ENCODE measurements at places on chromosomes 16 and 17.

GRCh38 chr16:57695680-57696069 is 1.1 kb downstream of the DRC7 start:
- no peak for DNase-seq

DNA sequence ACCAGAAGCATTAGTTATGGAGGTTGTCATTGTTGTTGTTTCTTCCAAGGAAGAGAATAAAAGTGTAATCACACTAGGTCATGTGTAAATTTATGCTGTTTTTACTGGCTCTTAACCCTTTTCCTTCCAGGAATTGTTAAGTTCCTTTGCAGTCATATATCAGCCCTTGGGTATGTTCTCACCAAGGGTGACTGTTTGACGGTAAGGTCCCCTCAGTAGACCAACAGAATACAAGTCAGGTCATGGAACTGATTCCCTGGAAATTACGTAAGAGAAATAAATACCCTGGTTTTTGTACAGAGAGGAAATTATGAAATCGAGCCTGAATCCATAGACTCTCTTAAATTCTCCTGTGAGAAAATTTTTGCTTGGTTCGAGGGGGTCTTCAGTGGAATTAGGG is 11.2 kb upstream of the KCNJ2 start:
- DNase-seq, result peak; percentile 24

DNA sequence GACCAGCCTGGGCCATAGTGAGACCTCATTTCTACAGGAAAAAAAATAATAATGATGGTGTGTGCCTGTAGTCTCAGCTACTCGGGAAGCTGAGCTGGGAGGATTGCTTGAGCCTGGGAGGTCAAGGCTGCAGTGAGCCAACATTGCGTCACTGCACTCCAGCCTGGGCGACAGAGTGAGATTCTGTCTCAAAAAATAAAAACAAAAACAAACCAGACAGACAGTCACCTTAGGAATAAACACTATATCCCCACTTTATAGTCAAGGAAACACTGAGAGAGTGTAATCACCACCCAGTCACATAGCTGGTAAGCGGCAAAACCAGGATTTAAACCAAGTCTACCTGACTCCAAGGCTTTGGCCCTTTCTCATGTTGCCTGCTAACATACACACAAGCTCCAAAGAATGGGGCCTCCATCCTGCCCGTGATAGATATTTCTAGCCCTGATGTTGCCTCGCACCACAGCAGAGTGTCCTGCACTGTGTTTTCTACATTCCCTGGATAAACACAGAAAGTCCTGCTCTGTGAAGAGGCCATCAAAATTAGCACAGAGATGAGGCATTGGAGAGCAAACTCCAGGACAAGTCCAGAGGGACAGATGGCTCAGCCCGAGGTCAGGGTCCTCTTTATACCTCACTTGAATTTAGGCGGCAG is 66.1 kb upstream of the SMURF2 start:
- no peak for DNase-seq

DNA sequence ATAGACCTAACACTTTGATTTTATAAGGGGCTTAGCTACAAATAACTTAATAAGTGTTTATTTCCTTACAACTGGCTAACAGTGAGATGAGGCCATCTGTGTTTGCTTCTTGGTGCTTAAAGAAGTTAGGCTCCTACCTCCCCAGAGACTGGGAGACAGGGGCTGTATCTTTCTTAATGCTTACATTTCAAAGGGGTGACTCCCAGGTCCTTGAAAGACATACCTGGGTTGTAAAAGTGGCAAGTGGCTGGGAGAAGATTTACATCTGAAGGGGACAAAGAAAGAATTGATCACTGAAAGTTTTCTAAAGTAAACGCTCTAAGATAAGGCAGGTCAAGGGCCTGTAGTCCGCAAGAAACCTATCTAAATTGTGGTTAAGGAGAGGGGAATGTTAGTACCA is 196.8 kb downstream of the CNTNAP4 start:
- no peak for DNase-seq

GRCh38 chr16:86509759-86510464 is 415 bp upstream of the FOXF1 start:
- peak; percentile 92 for DNase-seq

DNA sequence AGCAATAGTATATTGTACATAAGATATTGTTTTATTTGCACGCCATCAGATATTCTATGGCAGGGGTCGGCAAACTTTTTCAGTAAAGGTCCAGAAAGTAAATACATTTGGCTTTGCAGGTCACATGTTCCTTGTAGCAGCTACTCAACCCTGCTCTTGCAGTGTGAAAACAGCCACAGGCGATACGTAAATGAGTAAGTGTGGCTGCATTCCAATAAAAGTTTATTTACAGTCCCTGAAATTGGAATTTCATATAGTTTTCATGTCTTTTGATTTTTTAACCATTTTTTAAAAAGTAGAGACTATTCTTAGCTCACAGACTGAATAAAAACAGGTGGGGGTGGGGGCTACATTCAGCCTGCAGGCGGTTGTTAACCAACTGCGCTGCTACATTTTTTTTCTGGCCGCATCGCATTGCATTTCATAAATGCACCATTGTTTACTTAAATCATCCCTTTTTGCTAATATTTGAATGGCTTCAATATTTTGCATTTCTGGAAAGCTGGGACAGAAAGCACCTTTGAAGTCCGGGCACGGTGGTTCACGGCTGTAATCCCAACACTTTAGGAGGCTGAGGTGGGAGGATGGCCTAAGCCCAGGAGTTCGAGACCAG is 50.5 kb upstream of the HAPSTR1 start:
- no peak for DNase-seq

- no peak for DNase-seq
Measured at GRCh38 chr16:5175266-5175665, 77.7 kb upstream of the EEF2KMT start.

All from adipocyte (in vitro differentiated cells).